ENCODE measurements at places on chromosomes 13 and 19. TPM values are rescaled to one million over a fixed set of nuclear protein-coding genes. Genes with fewer than 3 reads are reported as not detected.

- no peak for DNase-seq
Observed at GRCh38 chr13:98343461-98343860, 166.4 kb upstream of the RNF113B start.

- no peak for DNase-seq
Observed at GRCh38 chr19:33292595-33293254, 9.6 kb downstream of the CEBPA start.

DNA sequence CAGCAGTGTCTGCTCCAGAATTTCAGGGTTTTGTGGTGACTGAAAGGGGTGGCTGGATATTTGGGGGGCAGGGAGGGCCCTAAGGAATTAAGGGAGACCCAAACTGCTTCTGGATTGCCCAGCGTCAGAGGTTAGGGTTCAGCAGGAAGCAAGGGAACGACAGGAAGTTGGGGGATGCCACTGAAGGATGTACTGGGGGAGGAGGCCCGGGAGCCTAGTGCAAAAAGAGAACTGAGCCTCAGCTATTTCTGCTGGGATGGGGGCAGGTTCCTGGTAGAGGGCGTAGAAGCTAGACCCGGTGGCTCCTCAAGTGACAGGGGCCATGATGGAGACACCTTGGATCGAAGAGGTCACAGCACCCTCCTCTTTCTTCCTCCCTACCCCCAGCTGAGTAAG, 1.1 kb downstream of the CYP2S1 start:
- no peak for DNase-seq

DNA sequence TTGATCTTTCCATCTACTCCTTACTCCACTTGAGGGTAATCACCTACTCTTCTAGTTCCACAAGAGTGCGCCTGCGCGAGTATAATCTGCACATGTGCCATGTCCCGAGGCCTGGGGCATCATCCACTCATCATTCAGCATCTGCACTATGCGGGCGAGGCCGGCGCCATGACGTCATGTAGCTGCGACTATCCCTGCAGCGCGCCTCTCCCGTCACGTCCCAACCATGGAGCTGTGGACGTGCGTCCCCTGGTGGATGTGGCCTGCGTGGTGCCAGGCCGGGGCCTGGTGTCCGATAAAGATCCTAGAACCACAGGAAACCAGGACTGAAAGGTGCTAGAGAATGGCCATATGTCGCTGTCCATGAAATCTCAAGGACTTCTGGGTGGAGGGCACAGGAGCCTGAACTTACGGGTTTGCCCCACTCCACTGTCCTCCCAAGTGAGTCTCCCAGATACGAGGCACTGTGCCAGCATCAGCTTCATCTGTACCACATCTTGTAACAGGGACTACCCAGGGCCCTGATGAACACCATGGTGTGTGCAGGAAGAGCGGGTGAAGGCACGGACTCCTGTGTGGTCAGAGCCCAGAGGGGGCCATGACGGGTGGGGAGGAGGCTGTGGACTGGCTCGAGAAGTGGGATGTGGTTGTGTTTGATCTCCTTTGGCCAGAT, 2.7 kb upstream of the KLK2 start:
- DNase-seq = no peak

- DNase-seq = no peak
Observed at GRCh38 chr19:6590258-6590826, 608 bp downstream of the CD70 start.

- no peak for DNase-seq
Observed at GRCh38 chr19:10219678-10220077, 11.5 kb downstream of the S1PR2 start.

- DNase-seq = no peak
Observed at GRCh38 chr19:6752256-6753177, 13.0 kb downstream of the TRIP10 start.

DNA sequence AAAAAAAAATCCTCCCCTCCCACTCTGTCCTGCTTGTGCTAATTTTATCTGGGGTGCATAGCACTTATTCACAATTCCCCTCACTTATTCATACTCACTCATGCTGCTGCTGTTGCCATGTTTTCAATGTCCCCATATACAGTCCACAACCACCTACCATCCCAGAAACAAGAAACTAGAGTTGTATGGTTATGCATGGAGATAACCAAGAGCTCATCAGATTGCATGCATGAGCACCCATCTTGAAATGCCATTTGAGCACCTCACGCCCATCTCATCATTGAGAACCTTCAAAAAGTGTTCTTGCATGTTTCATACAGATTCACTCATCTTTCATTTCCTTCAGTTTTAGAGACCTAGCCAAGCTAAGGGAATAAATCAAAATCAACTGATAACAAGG, 15.1 kb upstream of the N4BP2L2 start:
- DNase-seq = no peak

KLHL1 gene
- not detected for total RNA-seq

GJB6 gene
- total RNA-seq = 17.3 TPM
